AG10803 (cell line): ENCODE measurements at places on chromosomes 16 and 17.

DNA sequence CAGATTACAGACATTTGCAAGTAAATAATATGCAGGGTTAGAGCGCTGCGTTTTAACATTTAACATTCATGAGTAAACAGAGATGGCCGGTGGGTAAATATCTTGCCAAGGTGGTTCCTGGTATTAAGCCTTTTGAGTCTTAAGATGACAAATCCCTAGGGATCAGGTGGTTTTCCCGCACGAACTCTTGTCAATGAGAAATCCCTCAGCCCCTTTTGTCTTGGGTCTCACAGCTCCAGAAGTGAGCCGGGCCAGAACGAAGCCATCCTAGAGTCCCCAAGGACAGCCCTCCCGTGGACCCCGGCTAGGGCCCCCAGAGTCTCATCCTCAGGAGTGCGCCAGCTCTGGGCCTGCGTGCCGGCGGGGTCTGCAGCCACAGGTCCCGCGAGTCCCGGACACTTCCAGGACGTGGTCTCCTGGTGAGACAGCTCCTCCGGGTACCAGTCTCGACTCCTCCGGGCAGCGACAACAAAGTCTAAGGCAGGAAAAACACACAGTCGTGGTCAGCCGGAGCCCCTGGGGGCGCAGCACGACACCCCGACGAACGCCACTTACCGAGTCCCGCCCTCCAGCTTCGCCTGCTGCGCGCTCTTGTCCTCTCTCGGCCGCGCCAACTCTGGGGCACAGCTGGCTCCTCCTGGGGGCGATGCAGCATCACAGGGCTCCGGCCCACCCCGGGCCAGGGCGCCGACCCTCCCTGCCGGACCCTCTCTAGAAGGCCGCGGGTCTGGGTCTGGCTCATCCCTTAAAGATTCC is 13.3 kb downstream of the MIS12 start:
- no peak for DNase-seq

- no peak for DNase-seq
Observed at GRCh38 chr17:79464318-79465010, 146.4 kb downstream of the RBFOX3 start.

DNA sequence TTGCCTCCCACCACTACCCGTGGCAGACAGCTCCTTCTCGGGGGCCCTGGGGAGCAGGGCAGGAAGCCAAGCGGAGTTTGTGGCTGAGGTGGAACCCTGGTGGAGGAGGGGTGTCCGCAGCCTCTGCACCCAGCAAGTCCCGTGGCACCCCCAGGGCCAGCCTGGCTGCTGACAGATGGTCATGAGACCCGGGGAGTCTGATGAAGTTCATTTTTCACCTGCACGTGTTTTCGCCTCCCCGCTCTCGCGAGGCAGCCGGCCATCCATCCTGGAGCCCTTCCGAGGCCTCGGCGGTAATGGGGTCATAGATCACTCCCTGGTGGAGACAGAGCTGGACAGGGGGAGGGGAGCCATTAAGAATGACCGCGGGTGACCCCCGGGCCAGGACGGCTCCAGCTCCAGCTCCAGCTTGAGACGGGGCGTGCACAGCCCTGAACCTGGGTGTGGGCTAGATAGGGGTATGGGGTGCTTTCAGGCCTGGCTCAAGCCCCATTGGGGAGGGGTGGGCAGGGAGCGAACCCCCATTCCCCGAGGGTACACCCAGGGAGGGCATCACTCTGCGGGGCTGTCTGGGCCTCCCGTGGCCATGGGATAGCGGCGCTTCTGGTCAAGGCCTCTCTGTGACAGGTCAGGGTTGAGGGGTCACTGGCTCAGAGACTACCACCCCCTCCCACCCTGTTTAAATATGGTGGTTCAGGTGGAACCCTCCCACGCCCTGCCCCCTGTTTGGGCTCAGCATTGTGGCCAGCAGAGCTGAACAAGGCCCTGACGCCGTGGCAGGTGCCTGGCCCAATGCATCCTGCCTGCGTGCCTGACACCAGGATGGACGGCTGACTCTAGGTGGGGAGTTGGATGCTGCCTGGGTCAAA is 227.4 kb upstream of the GSE1 start:
- DNase-seq = no peak

DNA sequence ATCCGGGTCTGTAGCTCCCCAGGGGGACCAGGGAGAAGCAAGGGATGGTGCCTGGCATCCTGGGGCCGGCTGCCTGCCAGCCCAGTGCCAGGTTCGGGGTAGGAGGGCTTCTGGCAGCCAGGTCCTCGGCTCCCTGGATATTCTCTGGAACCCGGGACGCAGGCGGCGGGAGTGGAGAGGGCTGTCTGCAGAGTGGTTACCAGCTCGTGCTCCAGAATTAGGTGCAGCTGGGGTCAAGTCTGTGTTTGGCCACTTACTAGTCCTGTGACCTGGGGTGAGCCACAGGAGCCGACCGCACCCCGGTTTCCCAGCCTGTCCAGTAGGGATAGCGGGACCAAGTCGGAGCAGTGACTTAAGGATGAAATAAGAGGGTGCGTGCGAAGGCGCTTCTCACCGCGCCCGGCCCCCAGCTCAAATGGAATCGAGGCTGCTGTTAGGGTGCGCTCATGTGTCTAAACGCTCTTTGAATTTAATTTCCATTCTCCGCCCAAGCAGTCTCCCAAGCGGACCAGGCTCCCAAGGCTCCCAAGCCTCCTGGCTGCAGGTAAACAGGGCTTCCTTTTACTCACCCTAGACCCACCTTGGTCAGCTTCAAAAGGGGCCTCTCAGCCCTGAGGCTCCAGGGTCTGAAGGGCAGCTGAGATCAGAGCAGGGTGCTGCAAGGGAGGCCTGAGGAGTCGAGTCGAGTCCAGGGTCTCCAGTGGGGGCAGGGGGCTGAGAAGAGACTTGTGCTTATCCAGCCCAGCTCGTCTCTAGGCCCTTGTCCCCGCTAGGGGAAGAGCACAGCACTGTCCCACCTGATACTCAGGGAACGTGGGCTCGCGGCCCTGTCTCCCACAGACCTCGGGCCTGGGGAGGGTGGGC is 28.3 kb upstream of the ZNF469 start:
- DNase-seq = no peak

GRCh38 chr17:64327201-64327930 is 63.3 kb downstream of the PECAM1 start:
- DNase-seq = no peak

DNA sequence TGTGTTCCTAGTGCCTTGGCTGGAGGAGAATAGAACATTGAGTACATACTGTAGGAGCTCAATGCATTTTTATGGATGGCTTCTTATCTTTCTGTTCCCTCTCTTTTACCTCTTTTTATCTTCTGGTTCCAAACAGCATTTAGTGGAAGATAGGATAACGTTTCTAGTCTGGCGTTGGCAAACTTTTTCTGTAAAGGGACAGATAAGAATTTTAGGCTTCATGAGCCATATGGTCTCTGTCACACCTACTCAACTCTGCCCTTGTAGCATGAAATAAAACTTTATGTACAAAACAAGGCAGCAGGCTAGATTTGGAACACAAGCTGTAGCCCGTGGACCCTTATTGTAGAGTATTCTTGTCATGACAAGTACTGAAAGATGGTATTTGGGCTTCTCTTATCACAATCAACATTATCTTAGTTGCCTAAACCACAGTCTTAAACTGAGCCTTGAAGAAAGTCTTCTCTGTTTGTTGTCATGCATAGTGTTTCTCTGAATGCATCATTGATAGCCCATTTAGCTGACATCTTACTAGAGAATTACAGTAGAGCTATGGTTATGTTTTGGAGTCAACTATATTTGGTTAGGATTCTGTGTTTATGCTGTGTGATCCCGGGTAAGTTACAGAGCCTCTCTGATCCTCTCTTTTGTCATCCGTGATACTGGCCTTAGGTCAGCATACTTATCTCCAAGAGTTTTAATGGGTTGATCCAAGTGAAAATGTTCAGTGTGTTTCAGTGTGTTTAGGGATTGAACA is 80.2 kb downstream of the HS3ST4 start:
- no peak for DNase-seq

- DNase-seq = peak; percentile 60
Observed at GRCh38 chr16:54080524-54081008, 206.0 kb downstream of the IRX3 start.

DNA sequence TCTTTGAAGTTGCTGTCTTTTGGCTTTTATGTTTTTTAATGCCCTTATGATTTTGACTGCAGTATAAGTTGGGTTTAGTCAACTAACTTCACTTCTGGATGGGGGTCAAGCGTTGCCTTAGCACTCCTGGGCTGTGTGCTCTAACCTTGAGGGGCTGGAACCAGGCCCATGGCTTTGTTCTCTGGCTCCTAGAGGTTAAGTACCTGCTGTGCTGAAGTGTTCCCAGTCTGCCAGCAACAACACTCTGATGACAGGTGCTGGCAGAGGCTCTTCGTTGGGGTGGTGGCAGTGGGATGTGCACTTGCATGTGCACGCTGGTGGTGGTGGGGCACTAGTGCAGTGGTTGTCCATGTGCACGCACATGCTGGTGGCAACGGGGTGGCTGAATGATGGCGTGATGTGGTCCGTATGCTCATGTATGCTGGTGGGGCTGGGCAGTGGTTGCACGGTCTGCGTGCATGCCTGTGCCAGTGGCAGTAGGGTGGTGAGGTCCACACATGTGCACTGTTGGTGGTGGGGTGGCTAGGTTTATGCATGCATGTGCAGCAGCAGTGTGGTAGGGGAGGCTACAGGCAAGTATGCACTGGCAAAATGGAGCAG is 447.8 kb upstream of the GOT2 start:
- no peak for DNase-seq

DNA sequence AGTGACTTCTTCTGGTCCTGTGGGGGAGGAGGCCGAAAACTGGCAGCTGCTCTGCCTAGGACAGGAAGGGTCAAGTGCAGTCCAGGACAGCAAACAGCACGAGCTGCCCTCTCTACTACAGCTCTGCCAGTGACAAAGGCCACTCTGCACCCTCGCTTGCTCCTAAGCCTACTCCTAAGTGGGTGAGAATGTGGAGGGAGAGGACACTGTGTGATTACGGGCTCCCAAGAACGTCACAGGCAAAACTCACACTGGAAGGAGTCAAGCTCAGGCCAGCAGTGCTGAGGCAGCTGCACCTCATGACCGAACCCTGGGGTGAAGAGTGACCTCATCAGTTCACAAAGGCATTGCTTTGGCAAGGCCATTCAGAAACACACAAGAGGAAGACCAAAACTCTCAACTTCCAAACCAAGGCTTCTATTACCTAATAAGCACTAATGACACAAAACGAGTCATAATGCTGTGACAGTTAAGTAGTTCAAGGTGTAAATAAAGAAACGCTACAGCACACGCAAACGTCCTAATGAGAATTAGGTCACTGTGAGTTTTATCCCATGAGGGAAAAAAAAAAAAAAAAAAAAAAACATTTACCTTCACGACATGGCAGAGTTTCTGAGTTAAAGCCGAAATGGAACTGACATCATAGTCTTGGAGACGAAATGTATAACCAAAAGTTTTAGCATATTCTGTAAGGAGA is 35.1 kb downstream of the MARF1 start:
- DNase-seq = no peak

GRCh38 chr16:31505483-31505882 is 2.7 kb downstream of the RUSF1 start:
- no peak for DNase-seq

GRCh38 chr16:24769806-24770205 is 40.4 kb downstream of the TNRC6A start:
- peak; percentile 72 for DNase-seq

DNA sequence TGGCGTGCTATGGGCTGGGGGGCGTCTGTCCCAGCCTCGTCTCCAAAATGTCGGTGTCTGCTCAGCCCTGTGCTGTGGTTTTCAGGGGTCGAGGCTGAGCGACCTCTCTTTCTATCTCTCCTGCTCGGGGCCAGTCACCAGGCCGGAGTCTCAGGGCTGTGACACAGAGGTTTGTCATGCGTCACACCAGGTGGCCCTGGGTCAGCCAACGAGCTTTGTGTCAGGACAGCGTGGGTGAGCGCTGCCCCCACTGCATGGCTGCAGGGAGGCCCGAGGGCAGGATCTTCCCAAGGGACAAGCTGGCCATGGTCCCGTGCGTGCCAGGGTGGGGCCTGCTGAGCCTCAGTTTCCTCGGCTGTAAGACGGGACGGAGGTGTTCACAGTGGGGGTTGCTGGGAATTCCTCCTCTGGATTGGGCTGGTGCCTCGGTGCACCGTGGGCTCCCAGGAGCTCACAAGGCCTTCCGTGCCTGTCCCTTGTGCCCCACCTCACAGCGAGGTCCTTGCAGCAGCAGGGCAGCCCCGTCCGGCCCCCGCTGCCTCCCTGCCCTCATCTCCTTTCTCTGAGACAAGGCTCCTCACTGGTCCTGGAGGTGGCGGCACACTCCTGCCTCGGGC is 50.5 kb downstream of the CBFA2T3 start:
- DNase-seq = no peak
